ENCODE measurements at places on chromosomes 5 and 9.

DNA sequence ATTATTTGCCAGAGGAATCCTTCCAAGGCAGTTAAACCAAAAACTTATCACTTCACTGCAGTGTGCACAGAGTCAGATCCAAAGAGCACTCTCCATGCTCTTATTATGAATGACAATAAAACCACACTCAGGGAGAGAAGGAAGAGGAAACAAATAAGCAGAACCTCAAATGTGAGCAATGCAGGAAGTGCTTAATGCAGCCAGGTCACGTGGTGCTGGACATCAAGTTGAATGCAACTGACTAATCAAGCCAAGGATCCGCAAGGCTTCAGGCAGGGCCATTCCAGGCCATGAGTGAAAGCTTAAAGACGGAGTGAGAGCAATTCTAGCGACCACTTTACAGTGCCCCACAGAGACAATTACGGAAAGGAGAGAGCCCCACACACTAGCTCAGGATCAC, 230.4 kb upstream of the PUM3 start:
- DNase-seq: no peak

- DNase-seq: no peak
Observed at GRCh38 chr9:33092634-33093033, 16.2 kb upstream of the SMU1 start.

DNA sequence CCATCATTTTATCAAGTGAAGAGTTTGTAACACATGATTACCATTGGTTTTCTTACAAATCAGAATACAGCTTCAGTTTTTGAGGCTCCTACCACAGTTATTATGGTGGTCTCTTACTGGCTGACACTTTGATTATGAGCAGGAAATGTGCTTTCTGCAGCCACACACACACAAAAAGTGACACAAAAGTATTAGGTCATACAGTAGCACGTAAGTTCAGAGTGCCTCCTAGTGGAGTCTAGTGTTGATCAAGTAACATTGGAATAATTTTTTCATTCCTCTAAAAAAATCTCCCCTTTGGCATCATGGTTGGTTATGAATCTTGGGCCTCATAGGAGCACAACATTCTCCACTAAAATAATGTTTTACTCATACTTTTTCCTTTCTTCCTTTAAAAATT, 37.6 kb downstream of the PAM start:
- no peak for DNase-seq

DNA sequence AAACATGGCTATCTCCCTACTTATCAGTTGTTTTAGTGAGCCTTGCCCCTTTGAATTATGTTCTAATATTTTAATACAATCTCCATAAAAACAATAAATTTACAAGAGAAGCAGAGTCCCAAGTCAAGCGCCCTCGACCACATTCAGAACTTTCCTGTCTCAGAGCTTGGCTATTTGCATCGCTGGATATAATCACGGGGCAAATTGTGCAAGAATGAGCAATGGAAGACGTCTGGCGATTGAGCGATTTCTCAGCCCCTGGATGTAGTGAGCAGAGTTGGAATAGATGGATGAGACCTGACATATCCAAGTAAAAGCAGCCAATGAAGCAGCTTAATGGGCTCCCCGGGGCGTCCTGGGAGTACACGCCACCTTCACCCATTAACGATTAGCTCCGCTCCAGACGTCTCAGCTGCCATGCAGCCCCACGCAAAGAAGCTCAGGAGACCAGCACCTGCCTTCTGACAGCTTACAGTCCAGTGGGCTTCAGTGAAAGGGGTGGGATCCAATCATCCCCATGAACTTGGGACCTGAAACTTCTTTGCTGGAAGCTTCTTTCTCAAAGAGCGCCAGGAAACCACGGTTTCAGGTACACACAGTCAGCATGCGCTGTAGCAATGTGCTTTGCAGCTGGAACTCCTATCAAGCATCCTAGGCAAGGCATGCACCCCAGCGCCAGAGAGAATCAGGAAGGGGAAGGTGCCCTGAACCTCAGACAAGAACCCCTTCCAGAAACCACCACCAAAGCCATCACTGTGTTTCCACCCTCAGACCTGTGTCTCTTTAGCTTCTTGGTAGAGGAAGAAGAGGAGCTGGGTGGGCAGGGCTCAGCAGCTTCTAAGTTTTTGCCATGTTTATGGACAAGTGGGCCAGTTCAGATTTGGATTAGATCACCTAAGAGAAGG, 92.0 kb upstream of the IRX4 start:
- DNase-seq: no peak

GRCh38 chr5:127024821-127025220, 5.5 kb downstream of the MARCHF3 start:
- DNase-seq: no peak

DNA sequence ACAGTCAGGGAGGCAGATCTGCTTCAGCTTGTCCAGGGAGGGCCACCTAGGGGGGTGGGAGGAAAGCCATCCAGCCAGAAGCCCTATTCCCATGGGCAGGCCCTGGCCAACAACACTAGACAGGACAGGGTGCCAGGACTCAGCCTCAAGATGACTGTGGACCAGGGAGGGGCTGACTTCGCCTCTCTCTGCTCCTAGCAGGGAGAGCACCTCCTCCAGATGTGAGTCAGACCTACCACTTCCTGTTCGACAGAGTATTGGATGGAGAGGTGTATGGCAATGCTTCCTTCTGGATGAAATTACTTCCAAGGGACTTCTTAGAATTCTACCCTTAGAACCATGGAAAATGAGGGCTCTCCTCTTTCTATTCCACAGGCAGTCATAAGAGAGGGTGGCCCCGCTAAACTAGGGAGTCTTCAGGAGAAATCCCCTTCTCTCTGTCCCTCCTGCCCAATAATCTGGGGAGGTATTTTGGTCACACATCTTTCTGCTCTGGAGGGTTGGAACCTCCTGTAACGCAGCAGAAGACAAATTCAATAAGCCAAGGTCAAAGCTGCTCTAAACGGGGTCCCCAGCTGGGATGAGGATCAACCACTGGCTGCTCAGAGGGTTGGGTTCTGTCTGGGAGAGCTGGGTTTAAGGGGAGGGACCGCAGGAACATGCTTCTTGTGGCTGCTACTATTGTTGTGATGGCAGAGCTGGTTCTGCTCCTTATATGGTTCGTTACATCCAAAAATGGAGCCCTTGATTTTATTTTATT, 23.2 kb upstream of the RCL1 start:
- no peak for DNase-seq

DNA sequence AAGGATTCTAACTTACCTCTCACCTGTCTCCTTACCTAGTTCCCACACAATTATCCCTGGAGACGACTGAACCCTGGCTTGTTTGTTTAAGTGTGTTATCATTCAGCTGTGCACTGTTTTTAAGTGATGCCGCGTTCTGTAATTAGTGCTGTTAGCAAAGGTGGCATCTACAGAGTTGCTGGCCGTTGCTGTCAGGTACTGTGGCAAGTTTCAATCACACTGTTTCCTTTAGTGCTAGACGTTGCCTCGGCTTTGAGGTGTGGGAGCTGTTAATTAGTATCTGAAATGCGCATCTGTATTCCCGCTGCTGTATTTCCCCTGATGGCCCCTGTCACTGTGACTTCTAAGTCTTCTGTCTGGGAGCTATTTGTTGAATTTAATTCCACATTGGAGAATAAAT, 193.8 kb upstream of the GAS1 start:
- DNase-seq: no peak

GRCh38 chr5:11684607-11685006, 219.6 kb downstream of the CTNND2 start:
- DNase-seq: no peak

DNA sequence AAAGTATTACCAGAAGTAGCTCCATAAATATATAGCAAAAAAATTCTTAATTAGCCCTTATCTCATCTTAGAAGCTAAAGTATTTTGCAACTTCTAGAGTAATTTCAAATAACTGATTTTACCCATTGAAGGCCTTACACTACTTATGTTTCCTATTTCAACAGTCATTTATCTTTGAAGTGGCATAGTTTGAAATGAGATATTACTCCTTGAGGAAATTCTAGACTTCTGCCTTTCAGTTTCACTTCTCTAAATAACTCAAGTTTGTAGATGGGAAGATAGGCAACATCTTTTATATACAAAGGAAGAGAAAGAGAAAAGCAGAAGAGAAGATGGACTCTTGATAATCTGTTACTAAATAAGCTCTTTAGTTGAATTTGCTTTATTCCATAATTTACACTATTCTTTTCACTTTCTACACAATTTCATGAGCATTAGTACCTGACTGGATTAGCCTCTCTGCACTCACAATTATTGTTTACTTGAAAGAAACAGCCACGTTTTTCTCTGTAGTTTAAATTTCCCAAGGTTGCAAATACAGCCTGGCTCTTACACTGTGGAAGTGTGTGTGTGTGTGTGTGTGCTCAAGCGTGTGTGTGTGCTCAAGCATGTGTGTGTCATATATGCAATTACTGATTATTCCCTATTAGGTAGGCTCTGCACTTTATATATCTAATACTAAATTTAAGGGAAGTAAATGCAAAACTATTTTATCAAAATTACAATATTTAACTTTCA, 60.6 kb upstream of the EMB start:
- DNase-seq: no peak

Measured in cortex of kidney (tissue), 1 donor.